ENCODE measurements at places on chromosomes 4 and X.

- no peak for DNase-seq
Measured at GRCh38 chr4:124953486-124953885, 241.0 kb upstream of the ANKRD50 start.

- DNase-seq, result no peak
Measured at GRCh38 chr4:89171176-89171805, 60.0 kb downstream of the TIGD2 start.

GRCh38 chr4:184884883-184885282, 59.1 kb upstream of the ACSL1 start:
- no peak for DNase-seq

DNA sequence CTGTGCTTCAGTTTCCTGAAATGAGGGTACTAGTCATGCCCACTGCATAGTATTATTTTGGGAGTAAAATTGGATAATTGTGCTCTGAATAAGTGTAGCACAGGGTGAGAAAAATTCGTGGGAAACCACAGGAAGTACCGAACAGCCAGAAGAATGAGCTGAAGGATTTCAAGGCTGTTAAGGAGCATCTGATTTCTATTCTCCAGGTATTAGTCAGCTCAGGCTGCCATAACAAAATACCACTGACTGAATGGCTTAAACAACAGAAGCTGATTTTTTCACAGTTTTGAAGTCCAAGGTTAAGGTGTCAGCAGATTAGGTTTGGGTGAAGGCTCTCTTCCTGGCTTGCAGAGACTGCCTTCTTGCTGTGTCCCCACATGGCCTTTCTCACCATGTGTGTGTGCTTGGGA, 41.9 kb downstream of the WWC2 start:
- no peak for DNase-seq

DNA sequence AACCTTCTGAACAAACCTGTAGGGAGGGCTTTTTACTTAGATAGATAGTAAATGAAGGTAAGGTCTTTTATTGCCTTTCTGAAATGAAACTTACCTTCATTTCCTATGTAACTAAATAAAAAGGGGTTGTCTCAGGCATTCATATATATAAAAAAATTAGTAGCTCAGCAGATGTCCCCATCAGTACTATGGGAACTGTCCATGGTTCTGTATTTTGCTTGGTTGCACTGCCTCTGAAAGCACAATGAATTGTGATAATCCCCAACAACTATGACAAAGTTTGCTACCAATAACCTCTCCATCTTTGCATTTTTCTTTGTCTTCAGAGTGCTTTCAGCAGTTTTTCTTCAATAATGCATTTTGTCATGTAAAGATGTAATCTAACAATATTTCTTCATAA, 222.4 kb downstream of the SLIT2 start:
- no peak for DNase-seq

DNA sequence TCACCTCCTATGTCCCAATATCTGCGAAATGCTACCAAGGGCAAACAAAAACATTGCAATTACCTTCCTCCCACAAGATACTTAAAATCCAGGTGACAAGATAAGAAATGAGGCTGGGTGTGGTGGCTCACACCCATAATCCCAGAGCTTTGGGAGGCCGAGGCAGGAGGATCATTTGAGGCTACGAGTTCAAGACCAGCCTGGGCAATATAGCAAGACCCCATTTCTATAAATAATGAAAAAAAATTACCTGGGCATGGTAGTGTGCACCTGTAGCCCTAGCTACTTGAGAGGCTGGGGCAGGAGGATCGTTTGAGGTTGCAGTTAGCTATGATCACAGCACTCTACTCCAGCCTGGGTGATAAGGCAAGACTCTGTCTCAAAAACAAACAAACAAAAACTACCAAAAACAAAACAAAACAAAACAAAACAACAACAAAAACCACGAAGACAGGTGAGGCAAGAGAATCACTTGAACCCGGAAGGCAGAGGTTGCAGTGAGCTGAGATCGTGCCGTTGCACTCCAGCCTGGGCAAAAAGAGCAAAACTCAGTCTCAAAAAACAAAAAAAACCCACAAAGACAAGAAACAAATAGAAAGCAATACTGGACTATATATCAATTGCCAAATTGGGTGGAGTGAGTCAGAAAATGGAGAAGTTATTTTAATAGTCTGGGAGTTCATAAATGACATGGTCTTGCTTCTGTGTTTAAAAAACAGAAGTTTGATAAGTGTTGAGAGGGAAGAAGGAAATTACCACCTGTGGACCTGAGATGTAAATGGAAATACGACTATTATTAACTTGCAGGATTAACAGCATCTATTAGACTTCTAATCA, 176.5 kb downstream of the FBXW7 start:
- no peak for DNase-seq

DNA sequence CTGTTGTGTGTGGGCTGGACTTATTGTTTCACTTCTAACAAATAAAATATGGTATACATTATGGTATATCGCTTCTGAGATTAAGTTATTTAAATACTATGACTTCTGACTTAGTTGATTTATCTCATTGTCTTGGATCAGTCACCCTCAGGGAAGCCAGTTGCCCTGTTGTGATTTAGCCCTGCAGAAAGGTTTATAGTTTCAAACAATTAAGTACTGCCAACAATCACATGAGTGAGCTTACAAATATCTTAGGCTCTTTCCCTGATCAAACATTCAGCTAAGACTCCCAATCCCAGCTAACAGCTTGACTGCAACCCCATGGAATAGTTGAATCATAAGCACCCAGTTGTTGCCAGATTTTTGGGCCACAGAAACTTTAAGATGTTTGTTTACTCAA, 85.4 kb downstream of the MAGEC1 start:
- DNase-seq, result no peak

GRCh38 chr4:156505341-156505955, 466.2 kb downstream of the PDGFC start:
- DNase-seq, result no peak

- DNase-seq, result no peak
Measured at GRCh38 chrX:111505783-111506182, 5.7 kb upstream of the SERTM2 start.

- DNase-seq, result no peak
Measured at GRCh38 chr4:102578819-102579218, 77.7 kb downstream of the NFKB1 start.

- DNase-seq, result no peak
Measured at GRCh38 chr4:41512136-41512535, 25.8 kb upstream of the LIMCH1 start.

- no peak for DNase-seq
Measured at GRCh38 chr4:68963374-68963773, 11.8 kb upstream of the UGT2A3 start.

DNA sequence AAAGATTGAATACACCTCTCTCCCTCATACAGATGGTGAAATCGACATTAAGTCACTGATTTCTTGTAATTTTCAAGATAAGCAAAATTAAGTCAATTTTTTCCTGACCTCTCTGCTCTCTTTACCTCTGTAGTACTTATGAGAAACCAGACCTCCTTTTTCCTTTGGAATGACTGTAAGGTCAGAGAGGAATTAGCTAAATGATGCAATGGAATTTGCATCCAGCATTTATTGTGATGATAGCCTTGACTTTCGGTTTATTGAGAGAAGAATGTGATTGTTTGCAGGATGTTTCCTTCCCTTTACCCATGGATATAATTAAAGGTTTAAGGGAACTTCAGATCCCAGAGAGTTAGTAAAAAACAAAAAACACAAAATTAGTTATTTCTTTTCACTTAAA, 22.4 kb downstream of the STK26 start:
- no peak for DNase-seq

All from stimulated activated CD4-positive, alpha-beta T cell treated with anti-CD3 and anti-CD28 coated beads, TNF-alpha, amount 100 ng/mL, for 1 hour (primary cell).